A549 treated with CpdA at 1 μM for 4 hours (cell line): ENCODE measurements at places on chromosomes 13 and 19. TPM values are rescaled to one million over a fixed set of nuclear protein-coding genes. Genes with fewer than 3 reads are reported as not detected.

MCEMP1 gene
- total RNA-seq, result not detected in 5 replicates

RASAL3 gene
- not detected in 5 replicates for total RNA-seq

ZNF576 gene
- total RNA-seq, result 14.5 to 22.5 TPM (median 20.5 TPM) in 5 replicates

KLHL1 gene
- total RNA-seq, result not detected in 5 replicates

POU2F2 gene
- total RNA-seq, result 0.27 to 0.55 TPM (median 0.48 TPM) in 5 replicates

LILRA1 gene
- total RNA-seq, result not detected in 5 replicates

ATCAY gene
- 0.05 to 0.12 TPM (median 0.11 TPM) in 4 of 5 replicates, not detected in the other for total RNA-seq

NMRK2 gene
- not detected in 5 replicates for total RNA-seq

UBE2M gene
- 129 to 162 TPM (median 147 TPM) in 5 replicates for total RNA-seq

SIGLEC9 gene
- total RNA-seq, result 0.26 TPM in 1 of 5 replicates, not detected in the others

FBXO17 gene
- total RNA-seq, result 70.5 to 99.5 TPM (median 87.1 TPM) in 5 replicates

SULT2A1 gene
- total RNA-seq, result not detected in 5 replicates

PROZ gene
- not detected in 5 replicates for total RNA-seq

LSM7 gene
- total RNA-seq, result 138 to 162 TPM (median 144 TPM) in 5 replicates

ZNF442 gene
- total RNA-seq, result not detected in 5 replicates

ONECUT3 gene
- total RNA-seq, result 0.01 TPM in 2 of 5 replicates, not detected in the others

GNA15 gene
- 0.05 to 0.17 TPM (median 0.12 TPM) in 3 of 5 replicates, not detected in the others for total RNA-seq

GRIN2D gene
- 7.2 to 10.9 TPM (median 9.5 TPM) in 5 replicates for total RNA-seq

KLF1 gene
- total RNA-seq, result 0.08 TPM in 1 of 5 replicates, not detected in the others

GRIN3B gene
- 1.3 to 3.1 TPM (median 2.6 TPM) in 5 replicates for total RNA-seq

MYH14 gene
- 4.9 to 6.7 TPM (median 6.3 TPM) in 5 replicates for total RNA-seq

TTC9B gene
- 0.62 to 0.81 TPM (median 0.76 TPM) in 5 replicates for total RNA-seq

ALOX5AP gene
- 2.3 to 3.3 TPM (median 2.6 TPM) in 5 replicates for total RNA-seq

CDX2 gene
- 0.79 to 1.9 TPM (median 1.1 TPM) in 5 replicates for total RNA-seq

ICAM3 gene
- total RNA-seq, result 5.2 to 10.3 TPM (median 10.0 TPM) in 5 replicates

KASH5 gene
- total RNA-seq, result not detected in 5 replicates
